Right atrium auricular region (tissue), 2 donors: ENCODE measurements at places on chromosomes 12 and 14. TPM values are rescaled to one million over a fixed set of nuclear protein-coding genes. Genes with fewer than 3 reads are reported as not detected.

Gene MYF6
- total RNA-seq: not detected

DNA sequence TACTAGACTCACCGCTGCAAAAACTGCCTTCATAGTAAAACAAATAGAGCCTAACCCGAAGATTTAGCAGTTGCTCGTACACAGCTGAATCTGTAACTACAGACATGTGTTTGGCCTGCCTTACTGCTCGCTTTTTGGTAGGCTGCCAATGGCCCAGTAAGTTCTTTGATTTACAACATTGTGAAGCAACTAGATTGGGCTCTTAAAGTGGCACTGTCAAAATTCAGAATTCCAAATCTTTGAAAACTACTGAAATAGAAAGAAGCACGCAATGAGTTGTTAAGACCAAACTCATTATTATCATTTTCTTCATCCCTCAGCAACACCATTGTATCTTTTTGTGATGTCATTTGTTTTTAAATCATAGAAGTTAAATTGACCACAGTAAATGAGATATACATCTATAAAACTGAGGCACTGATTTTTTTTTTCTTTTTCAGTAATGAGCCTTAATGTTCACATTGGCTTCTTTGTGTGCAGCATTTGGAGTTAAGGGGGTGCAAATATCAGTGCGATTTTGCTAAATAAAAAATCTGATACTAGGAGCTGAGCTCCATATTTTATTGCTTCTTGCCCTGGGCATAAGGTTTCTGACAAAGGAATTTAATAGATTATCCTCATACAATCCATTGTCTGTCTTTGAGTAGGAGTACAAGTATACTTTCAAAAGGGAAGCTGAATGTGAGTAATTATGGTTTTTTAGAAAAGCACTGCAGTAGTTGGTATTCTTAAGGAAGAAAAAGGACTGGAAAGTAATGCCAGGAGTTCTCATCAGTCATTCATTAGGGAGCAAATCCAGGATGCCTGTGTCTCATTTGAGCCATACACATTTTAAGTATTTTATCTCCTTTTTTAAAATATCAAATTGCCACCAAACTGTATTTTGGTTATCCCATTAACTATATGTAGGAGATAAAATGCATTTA is 138.5 kb downstream of the KICS2 start:
- DNase-seq: peak; percentile 85

GRCh38 chr14:42980419-42980818 is 1373.7 kb downstream of the LRFN5 start:
- DNase-seq: no peak

- DNase-seq: peak; percentile 99
Measured at GRCh38 chr14:75340921-75341320, 62.3 kb downstream of the FOS start.

DNA sequence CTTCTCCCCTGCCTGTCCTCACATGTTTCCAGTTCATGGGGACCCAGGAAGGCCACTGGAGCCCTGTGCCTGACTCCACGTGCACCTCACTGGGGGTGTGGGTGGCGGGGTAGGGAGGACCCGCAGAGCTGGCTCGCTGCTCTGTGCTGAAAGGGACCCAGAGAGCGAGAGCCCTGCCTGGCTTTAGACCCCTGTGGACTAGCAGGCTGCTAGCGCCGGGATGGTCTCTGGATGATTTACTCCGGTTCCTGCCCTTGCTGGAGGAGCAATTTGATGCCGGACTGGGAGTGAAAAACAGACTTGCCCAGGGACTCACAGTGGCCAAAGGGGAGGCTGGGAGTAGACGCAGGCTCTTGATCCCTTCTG is 49.0 kb downstream of the NTF3 start:
- no peak for DNase-seq

DNA sequence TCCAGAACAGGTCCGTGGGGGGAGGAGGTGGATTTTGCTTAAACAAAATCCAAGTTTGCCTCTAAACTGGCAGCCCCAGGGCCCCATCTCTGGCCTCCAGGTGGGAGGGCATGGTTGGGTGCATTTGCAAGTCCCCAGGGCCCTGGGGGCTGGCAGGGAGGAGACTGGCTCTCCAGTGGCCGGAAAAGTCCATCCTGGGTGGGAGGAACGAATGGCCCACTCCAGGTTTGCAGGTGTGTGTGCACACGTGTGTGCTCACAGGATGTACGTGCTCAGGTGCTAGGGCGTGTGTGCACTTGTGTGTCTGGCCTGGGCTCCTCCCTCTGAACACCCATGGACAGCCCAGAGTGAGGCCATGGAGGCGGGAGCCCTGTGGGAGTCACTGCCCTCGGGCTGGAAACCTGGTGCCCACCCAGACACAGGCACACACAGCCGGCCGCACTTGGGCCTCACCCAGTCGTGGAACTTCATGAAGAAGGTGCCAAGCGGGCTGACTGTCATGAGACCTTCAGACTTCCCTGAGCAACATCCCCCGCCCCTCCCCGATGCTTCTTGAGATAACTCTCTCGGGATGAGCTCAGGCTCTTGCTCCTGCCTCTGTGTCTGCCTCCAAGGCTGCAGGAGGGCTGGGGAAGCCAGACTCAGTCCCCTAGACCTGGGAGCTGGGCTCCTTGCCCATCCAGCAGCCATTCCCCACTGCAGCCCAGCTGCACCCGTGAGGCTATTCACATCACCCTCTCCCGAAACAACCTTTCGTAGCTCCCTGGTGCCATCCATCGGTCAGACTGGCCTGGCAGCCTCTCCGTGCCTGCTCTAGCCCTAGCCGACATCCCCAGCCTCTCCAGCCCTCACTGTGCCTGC is 9.4 kb downstream of the AHNAK2 start:
- no peak for DNase-seq
